ENCODE measurements at places on chromosomes 6 and 20. TPM values are rescaled to one million over a fixed set of nuclear protein-coding genes. Genes with fewer than 3 reads are reported as not detected.

Gene SLC17A9
- total RNA-seq = not detected

Gene SMIM28
- not detected for total RNA-seq

Gene FKBP1C
- total RNA-seq = 1.9 TPM

Gene ENPP4
- 2.8 TPM for total RNA-seq

Gene SNAP25
- not detected for total RNA-seq

Gene C6orf58
- not detected for total RNA-seq

- H3K27ac ChIP-seq = no peak overlapping the region
- H3K4me3 ChIP-seq = no peak overlapping the region
- 0 out of 2 replicates have a peak, but pooled peaks cover 8% of the 10 kb centered on the region for H3K4me1 ChIP-seq
- peak; percentile 26 for DNase-seq
- no peaks in the 10 kb centered on the region for H3K36me3 ChIP-seq
These were observed 10.6 kb downstream of the RAET1E start for GRCh38 chr6:149887343-149887742.

DNA sequence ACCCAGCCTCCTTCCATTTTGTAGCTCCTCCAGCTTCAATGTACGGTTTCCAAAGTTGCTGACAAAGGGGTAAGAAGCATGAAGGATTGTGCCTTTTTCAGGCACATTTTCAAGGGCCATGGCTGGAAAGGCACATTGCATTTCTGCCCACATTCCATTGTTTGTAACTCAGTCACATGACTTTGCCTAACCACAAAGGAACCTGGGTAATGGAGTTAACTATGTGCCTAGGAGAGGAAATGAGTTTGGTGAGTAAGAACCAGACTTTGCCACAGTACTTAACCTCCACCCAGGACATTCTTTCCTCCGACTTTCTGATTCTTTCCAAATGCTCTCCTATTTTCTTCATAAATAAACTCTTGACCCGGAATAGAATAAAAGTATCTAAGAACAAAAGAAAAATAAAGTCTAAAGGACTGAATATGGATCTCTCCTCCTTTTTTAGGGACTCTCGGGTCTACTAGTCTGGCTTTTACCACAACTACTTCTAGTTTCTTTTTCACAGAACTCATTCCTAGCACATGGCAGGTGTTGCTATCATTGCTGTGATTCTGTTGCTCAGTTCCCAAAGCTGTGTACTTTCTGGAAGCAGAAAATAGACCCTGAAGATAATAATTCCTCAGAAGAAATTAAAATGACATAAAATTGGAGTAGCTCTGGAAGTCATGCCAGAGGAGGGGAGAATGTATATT, 81.5 kb upstream of the ISM1 start:
- H3K4me1 ChIP-seq = no peaks in the 10 kb centered on the region
- no peak overlapping the region for H3K27ac ChIP-seq
- no peak overlapping the region for H3K4me3 ChIP-seq
- no peaks in the 10 kb centered on the region for H3K27me3 ChIP-seq
- no peak for DNase-seq
- H3K36me3 ChIP-seq = no peaks in the 10 kb centered on the region

- H3K36me3 ChIP-seq = peaks cover 18% of the 10 kb centered on the region
- no peak overlapping the region for H3K4me3 ChIP-seq
- no peaks in the 10 kb centered on the region for H3K27me3 ChIP-seq
- H3K27ac ChIP-seq = no peak overlapping the region
- DNase-seq = no peak
- no peaks in the 10 kb centered on the region for H3K4me1 ChIP-seq
These were observed 17.1 kb upstream of the MAP1LC3A start for GRCh38 chr20:34541264-34541901.

DNA sequence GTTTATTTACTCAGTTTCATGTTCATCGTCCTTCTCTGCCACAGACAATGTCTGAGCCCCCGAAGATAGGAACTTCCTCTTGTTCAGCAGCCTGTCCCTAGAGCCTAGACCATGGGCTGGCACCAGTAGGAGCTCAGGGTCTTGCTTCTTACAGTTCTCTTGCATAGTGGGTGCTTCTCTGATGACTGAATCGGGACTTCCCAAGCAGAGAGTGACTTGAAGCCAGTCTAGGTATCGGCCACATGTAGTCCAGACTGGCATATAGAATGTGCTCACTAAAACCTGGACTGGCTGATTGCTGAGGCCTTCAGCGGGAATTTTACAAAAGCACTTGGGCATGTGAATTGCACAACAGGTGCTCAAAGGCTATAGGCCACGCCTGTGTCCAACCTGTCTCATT, 52.0 kb downstream of the PRDM1 start:
- H3K4me3 ChIP-seq = no peak overlapping the region
- H3K36me3 ChIP-seq = no peaks in the 10 kb centered on the region
- no peak for DNase-seq
- peaks cover 25% of the 10 kb centered on the region for H3K4me1 ChIP-seq
- H3K27ac ChIP-seq = no peak overlapping the region
- no peaks in the 10 kb centered on the region for H3K27me3 ChIP-seq

DNA sequence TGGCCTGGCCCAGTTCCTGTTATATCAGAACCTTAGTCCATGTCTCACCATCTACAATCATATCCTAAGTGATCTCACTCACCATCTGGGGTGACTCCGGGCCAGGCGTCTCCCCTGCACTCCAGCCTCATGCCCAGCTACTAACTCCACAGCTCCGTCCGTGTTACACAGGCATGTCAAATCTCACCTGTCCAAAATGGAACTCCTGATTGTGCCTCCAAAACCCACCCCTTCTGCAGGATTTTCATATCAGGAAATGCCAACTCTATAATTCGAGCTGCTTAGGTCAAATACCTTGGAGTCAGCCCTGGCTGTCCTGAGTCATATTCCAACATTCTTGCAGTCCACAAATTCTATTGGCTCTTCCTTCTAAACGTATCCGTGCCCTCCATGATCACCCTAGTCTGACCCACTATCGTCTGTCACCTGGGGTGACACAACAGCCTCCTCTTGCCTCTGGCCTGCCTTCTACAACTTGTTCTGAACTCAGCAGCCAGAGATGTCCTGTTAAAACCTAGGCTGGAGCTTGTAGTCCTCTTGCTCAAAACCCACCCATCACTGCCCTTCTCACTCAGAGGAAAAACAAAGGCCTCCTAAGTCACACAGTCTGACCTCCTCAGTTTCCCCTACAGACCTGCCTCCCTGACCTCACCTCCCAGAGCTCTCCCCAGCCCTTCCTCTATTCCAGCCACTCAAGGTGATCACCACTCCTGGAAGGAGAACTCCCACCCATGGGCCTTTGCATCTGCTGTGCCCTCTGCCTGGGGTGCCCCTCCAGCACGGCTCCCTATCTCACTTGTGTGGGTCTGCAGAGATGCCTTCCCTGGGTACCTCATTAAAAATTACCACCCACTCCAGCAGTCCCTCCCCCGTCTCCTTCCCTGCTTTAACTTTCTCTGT, 85.3 kb upstream of the SIRPA start:
- peak; percentile 80 for DNase-seq
- no peaks in the 10 kb centered on the region for H3K36me3 ChIP-seq
- peak overlapping the region; percentile 15 for H3K4me3 ChIP-seq
- no peaks in the 10 kb centered on the region for H3K27me3 ChIP-seq

DNA sequence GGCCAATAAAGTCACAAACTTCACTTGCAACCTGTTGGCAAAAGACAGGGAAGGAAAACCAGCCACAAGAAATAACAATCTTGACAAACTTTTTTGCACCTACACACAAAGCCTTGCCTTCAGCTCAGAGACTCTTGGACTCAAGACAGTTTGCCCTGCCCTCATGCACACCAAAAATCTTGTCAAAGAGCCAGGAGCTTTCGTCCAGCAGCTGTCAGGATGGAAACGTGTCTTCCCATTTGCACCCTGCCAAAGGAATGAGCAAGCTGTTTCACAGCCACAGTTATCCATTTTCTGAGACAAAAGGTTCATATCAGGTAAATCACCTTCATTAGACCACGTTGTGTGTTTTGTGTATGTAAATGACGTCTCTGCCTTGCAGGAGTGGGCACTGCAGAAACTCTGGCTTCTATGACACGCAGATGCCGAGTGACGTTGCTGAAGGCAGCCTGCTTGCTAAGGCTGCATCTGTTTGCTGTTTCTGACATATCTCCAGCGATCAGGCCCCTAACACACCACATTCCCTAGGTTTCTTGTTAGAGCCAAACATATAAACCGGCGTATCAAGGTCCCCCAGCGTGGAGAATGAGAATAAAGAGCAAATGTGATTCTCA, 193.4 kb downstream of the SYNDIG1 start:
- H3K4me3 ChIP-seq = no peak overlapping the region
- no peak for DNase-seq
- no peak overlapping the region for H3K27ac ChIP-seq
- no peaks in the 10 kb centered on the region for H3K36me3 ChIP-seq
- no peaks in the 10 kb centered on the region for H3K27me3 ChIP-seq

GRCh38 chr6:131045139-131045538, 17.9 kb downstream of the EPB41L2 start:
- no peaks in the 10 kb centered on the region for H3K36me3 ChIP-seq
- no peak for DNase-seq
- H3K27me3 ChIP-seq = no peaks in the 10 kb centered on the region
- no peak overlapping the region for H3K4me3 ChIP-seq
- no peak overlapping the region for H3K27ac ChIP-seq
- H3K4me1 ChIP-seq = peaks cover 6% of the 10 kb centered on the region

DNA sequence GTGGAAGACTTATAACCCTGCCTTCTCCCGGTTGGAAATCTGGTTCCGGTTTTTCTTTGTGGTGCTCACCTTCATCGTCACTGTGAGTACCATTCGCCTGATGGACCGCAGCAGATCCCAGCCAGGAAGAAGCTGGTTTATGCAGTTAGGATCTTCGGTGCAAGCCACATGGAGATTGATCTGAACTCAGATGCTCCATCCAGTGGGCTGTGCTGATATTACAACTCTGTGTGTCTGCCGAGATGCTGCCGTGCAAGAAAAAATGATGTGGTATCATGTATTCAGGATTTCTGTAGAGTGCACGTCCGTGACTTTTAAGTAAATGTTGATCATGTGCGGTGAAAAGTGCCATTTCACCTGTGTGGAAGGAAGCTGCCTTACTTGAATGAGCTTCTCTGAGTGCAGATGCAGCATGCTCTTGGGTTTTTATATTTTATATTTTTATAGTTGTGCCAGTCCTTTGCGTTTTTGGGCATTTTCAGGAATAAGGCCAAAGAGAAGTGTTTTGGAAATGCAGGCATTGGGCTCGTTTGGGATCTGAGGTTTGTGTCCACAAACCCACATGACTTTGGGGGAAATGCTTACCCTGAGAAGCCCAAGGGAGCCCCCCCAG, 39.2 kb downstream of the DYNLT1 start:
- no peaks in the 10 kb centered on the region for H3K4me1 ChIP-seq
- peaks cover 16% of the 10 kb centered on the region for H3K36me3 ChIP-seq
- no peak overlapping the region for H3K27ac ChIP-seq
- no peaks in the 10 kb centered on the region for H3K27me3 ChIP-seq

GRCh38 chr6:167731216-167731615, 95.5 kb upstream of the AFDN start:
- no peak for DNase-seq
- H3K27ac ChIP-seq = no peak overlapping the region
- H3K4me1 ChIP-seq = no peaks in the 10 kb centered on the region
- peaks cover 39% of the 10 kb centered on the region for H3K27me3 ChIP-seq

GRCh38 chr6:26388441-26388840, 5.5 kb downstream of the BTN2A2 start:
- peaks cover 2% of the 10 kb centered on the region for H3K36me3 ChIP-seq
- DNase-seq = no peak

DNA sequence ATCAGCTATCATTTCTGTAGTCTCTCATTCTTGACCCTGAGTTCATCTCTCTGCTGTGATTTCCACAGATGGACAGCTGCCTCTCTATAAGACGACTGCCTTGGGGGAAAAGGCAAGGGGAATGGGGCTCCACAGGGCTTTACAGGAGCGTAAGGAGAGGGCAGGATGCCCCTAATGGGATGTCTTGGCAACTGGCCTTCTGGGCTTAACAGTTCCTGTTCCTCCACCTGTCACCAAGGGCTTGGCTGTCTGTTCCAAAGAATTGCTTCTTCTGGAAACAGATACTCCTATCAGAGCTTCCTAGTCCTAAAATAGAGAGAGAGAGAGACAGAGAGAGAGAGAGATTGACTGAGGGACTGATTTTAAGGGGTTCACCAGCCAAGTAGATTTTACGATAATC, 181.9 kb downstream of the TMEM200A start:
- DNase-seq = no peak
- H3K27me3 ChIP-seq = no peaks in the 10 kb centered on the region
- no peak overlapping the region for H3K4me3 ChIP-seq

DNA sequence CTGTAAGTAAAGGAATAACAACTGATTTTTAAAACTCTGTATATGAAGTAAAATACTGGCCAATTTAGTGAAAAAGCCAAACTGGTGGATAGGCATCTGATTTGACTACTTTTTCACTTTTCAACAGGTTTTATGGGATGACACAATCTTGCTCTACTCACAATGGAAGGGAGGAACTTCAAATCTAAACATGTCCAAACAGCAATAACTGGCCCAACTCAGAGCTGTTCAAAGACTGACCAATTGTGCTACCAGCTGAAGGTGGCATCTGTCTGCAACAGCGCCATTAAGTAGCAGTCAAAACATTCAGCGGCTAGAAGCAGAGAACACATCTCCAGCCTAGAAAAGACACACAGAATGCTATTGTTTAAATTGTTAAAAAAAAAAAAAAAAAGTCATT, 44.6 kb downstream of the SESN1 start:
- DNase-seq = no peak
- no peaks in the 10 kb centered on the region for H3K36me3 ChIP-seq
- H3K27me3 ChIP-seq = no peaks in the 10 kb centered on the region
- H3K4me1 ChIP-seq = no peaks in the 10 kb centered on the region
- H3K27ac ChIP-seq = no peak overlapping the region
- H3K4me3 ChIP-seq = no peak overlapping the region
